ENCODE measurements at places on chromosomes 4 and X.

DNA sequence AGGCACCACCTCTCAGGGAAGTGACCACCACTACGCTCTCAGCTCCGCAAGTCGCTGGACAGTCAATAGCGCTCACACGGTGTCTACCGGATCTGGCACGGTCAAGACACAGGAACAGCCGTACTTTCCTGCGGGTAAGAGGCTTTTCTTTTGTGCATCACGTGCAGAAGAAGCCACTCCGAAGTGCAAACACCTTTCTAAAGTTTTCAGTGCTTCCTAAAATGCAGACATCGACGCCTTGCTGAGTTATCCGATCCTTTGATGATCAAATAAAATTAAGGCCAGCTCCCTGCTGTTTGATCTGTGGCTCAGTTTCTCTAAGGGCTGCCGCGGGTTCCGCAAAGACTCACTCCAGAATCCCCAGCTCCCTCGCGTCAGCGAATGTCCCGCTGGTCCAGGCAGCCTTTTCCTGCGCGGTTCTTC, 71.8 kb downstream of the FBXO8 start:
- DNase-seq = no peak

DNA sequence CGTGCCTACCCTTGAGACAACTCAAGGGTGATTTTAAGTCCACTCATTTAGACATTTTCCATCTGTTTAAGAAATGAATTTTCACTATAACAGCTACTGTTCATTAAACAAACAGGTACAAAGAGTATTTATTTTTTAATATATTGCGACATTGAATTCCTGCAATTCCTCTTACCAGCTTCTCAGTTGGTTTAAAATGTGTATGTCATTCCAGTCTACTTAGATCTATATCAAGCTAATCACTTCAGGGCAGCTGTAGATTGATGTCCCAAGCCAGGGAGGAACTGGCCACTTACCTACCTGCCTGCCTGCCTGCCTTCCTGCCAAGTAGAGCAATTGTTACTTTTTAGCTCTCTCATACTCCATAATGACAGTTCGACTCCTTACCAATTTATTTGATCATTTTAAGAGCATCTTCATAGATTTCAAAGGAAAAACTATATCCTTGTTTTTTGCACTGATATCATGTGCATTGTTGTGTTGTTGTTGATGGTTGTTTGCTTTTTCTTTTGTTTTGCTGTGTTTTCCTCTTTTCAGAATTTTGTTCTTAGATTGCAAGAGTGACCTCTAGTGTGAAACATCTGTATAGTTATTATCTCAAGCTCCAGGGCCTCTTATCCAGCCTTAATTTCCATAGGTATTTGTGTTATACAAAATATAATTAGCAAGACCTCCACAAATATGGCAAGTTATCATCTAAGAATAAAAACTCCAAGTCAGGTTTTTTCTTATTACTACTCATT, 120.9 kb upstream of the NRK start:
- no peak for DNase-seq

DNA sequence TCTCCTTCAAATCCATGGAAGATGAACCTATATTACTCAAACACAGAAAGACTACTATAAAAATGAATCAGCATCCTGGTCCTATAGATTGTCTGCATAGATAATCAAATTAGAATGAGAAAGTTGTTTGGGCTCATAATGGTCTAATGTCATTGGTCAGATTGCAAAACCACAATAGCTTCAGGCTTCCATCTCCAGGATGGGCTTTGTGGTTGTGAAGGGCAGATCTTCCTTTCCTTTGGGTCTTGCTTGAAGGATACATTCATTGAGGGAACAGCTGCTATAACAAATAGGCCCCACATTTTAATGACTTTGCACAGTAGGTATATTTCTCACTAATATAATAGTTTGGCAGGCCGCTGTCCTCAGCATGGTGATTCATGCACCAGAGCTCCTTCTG, 94.3 kb downstream of the REPS2 start:
- no peak for DNase-seq

- no peak for DNase-seq
Measured at GRCh38 chrX:105017641-105018040, 202.9 kb downstream of the TEX13A start.

DNA sequence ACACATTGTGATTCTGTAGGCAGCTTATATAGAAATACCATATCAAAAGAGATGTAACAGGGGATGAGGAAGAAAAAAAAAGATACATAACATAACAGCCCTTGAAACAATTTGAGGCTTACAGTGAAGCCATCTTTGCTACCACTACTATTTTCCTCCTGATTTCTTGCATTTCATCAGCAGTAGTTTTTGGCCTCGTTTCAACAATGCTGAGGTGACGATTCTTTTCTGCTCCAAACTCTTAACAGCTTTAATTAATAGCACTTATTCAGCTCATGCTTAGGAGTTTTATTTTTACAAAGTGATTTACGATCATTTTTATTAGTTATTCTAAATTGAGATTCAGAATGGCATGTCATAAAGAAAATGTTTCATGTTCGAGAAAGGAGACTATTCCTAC, 163.2 kb downstream of the DCK start:
- no peak for DNase-seq

DNA sequence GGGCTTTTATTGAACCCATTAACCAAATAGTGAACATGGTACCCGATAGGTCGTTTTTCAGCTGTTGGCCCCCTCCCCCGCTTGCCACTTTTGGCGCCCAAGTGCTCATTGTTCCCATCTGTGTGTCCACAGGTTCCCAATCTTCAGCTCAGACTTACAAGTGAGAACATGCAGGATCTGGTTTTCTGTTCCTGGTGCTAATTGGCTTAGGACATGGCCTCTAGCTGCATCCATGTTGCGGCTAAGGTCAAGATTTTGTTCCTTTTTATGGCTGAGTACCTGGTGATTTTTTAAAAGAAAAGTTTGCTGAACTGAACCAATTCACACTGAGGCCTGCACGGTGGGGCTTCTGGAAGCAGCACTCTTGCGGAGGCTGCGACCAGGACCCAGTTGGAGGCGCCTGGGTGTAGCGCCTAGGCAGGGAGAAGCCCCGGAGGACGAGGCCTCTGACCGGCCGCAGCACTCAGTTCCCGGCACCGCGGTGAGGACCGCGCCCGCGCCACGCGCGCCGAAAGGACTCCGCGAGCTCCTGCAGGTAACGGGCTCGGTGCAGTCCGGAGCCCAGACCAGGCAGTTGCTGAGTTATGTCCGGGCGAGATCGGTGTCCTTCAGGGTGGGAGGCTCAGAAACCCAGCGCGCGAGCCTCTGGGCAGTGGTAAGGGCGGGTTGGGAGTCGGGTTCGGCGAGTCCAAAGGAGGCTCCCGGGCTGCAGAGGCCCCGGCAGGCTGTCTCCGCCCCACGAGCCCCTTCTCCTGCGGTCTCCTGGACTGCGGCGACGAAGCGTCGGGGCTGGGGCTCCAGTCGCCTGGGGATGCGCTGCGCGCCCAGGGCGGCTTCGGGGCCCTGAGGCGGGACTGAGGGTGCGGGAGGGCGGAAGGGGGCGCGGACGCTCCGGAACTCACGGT, 15.8 kb upstream of the SLC25A4 start:
- DNase-seq = no peak

GRCh38 chr4:76589402-76589801, 154.4 kb downstream of the SHROOM3 start:
- DNase-seq = no peak

- DNase-seq = no peak
Measured at GRCh38 chr4:31261632-31262031, 541.5 kb downstream of the PCDH7 start.

GRCh38 chrX:140447150-140447549, 57.7 kb downstream of the SOX3 start:
- DNase-seq = no peak

- no peak for DNase-seq
Measured at GRCh38 chrX:23228454-23228853, 106.2 kb upstream of the PTCHD1 start.

DNA sequence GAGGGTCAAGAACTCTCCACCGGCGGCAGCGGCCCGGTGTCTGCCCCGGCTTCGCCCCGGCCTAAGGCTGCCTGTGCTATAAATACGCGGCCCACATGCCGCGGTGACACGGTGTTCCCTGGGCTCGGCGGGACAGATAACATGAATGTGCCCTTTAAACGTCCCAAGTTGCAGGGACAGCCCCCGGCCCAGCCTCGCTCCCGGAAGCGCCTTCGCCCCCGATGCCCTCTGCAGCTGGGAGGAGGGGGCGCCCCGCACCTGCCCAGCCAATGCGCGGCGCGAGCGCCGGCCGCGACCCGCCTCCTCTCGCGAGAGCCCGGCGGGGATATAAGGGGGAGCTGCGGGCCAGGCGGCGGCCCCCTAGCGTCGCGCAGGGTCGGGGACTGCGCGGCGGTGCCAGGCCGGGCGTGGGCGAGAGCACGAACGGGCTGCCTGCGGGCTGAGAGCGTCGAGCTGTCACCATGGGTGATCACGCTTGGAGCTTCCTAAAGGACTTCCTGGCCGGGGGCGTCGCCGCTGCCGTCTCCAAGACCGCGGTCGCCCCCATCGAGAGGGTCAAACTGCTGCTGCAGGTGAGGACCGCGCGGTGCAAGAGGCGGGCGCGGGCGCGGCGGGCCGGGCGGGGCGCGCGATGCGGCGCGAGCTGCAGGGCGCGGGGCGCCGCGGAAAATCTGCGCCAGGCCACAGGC, at the start of gene SLC25A4:
Gene SLC25A4 (plus strand): TSS at position 355 of the 689 bp plus-strand sequence. CDS start 107 bp downstream, at position 462.
- peak; percentile 84 for DNase-seq

DNA sequence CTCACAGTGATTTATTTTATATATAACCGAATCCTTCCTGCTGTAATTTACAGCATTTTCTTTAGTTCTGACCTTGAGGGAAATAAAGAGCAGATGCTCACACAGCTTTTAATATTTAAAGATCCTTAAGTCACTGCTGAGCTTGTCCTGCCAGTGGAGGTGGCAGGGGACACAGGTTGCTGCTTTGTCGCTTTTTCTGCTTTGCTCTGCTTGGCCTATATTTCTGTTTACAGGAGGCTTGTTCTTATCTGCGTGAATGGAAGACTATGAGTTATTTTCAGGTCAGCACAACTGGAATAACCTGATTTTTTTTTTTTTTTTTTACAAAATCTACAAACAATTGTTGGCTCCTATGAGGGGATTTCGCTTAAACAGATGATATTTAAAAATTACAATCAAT, 2.3 kb downstream of the TXK start:
- no peak for DNase-seq

- DNase-seq = no peak
Measured at GRCh38 chrX:47828984-47829383, 7.7 kb upstream of the ZNF81 start.

DNA sequence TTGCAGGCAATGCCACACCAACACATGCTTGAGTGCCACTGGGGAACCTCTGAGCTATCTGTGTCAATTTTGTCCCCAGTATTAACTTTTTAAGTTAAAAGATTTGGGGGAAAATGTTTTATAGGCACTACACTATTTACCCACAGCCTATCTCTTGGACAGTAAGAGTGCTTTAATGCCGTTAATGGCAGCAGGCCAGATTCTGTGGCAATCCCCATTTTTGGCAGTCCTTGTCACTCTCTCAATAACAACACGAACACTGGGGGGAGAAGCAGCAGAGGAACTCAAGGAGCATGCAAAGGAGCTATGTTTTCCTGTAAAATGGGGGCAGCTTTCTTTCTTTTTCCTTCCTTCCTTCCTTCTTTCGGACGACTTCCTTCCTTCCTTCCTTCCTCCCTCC, 168.6 kb downstream of the NSUN7 start:
- DNase-seq = peak; percentile 87

- DNase-seq = no peak
Measured at GRCh38 chr4:39021631-39022030, 10.6 kb downstream of the TMEM156 start.

DNA sequence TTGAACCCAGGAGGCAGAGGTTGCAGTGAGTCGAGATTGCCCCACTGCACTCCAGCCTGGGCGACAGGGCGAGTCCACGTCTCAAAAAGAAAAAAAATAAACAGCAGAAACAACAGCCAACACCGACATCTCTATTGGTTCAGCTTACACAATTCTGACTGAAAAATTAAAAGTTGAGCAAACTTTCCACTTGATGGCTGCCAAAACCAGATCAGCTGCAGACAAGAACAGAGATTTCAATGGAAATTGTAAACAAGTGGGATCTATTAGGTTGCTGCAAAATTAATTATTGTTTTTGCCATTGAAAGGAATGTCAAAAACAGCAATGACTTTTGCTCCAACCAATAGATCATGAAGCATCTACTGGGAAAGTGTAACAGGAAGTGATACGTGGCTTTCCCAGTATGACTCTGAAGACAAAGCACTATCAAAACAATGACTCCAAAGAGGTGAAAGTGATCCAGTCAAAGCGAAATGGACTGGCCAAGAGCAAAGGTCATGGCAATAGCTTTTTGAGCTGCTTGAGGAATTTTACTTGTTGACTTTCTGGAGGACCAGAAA, 26.3 kb downstream of the UPF3B start:
- no peak for DNase-seq

DNA sequence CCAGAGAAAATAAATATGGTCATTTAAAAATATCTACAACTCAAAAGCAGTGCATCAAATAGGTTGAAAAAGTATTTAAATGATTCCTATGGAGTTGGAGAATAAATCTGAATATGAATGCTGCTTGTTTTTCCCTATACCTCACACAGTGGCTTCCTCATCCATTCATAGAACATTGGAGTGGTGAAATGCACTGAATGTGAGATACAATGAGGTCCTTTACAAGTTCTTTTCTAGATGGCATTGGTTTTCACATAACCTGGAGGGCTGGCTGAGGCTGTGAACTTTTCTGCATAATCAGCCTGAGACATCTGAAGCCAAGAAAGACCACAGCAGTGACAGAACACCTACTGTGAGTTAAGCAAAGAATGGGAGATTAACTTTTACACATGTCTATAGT, 279.1 kb upstream of the NRK start:
- no peak for DNase-seq

GRCh38 chr4:3463556-3464348, 646 bp downstream of the DOK7 start:
- DNase-seq = no peak

- DNase-seq = no peak
Measured at GRCh38 chrX:10526451-10526850, 93.9 kb downstream of the MID1 start.

GRCh38 chrX:122055979-122056715, 1008.7 kb downstream of the GLUD2 start:
- no peak for DNase-seq

DNA sequence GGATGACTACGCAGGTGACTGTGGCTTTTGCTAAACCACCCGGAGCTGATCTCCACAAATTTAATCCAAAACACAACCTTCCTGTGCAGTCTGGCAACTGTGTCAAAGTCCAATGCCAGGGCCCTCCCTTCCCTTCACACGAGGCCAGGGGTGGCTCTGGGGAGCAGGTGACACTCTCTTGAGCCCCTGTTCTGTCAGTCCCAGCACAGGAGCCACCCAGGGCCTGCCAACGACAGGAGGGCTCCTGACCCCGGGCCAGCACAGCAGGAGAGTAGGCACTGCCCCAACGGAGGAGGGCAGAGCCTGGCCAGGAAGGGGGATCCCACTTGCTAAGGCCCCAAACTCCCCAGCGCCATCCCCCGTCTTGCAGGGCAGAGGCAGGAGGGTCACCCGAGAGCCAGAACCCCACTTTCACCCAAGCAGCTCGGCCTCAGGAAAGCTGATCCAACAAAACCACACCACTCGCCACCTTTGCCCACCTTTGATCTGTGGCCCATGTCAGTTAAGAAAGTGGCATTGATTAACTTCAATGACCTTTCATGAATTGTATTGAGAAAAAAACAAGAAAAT, 44.7 kb downstream of the FAM53A start:
- DNase-seq = no peak
